T-helper 9 cell (primary cell): ENCODE measurements at places on chromosomes 5 and 9.

DNA sequence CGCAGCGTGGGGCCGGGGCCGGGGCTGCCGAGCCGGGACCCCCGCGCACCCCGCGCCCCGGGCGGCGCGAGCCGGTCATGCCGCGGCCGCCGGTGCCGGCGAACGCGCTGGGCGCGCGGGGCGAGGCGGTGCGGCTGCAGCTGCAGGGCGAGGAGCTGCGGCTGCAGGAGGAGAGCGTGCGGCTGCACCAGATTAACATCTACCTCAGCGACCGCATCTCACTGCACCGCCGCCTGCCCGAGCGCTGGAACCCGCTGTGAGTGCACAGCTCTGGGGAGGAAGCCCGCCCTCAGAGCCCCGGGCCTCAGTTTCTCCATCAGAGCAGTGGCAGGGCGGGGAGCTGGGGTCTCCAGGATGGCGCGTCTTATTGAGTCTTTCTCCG lies 335 bp downstream of the GALNT12 start:
- no peak for DNase-seq

GRCh38 chr5:120655828-120656435 lies 191.8 kb downstream of the PRR16 start:
- DNase-seq = no peak

DNA sequence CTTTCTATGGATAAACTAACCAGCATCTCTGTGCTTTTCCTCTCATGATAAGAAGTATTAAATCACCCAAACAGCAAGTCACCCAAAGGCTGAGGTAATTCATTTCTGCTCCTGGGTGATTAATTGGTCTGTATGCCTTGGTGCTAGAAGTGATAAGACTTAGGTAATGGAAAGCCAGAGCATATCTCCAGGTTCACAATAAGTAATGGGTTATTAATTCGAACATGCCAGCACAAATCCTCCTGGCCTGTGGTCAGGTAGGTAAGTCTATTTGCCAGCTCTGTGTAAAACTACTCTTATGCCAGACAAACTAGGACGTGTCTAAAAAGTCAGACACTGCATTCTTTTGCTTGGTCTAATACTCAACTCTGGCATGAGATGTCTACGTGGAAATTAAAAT lies 11.2 kb upstream of the ENC1 start:
- no peak for DNase-seq

DNA sequence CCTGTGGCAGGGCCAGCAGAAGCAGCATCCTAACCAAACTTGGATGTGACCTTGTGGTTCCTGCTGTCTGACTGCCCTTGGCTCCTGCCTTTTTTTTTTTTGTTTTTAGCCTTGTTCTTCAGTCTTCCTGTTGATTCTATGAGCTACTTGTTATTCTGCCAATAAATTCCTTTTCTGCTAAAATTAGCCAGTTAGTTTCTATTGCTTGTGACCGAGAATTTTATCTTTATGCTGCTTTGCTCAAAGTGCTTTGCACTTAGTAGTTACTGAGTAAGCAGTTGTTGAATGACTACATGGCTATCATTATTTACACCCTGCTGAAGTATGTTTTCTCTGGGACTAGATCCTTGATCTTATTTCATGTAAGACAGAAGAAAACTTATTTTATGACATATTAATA lies 20.8 kb upstream of the ATG10 start:
- DNase-seq = no peak

GRCh38 chr5:149294872-149295829 lies 23.5 kb downstream of the AFAP1L1 start:
- no peak for DNase-seq

GRCh38 chr5:39284552-39284951 lies 65.2 kb upstream of the FYB1 start:
- DNase-seq = no peak

GRCh38 chr9:114249424-114250234 lies 73.3 kb upstream of the ORM1 start:
- no peak for DNase-seq

- no peak for DNase-seq
Observed at GRCh38 chr5:124949862-124950261, 203.4 kb upstream of the ZNF608 start.

DNA sequence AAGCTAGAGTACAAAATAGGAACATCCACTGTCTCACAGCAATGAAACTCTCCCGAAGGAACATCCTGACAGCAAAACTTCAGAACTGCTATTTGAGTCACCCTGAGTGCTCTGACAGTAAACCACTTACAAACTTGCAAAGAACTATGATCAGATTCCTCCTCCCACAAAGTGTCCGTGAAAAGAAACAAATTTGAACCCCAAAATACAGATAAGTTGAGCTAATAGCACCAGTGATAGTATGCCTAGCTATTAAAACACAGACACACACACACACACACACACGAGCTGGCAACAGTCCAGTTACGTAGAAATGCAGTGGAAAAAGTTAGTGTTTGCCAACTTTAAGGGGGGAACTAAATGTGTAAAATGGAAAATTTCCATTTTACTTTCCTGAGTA lies 3.1 kb upstream of the GLIS3 start:
- no peak for DNase-seq

- DNase-seq = no peak
Observed at GRCh38 chr5:146111409-146111808, 6.0 kb upstream of the PLAC8L1 start.

- DNase-seq = no peak
Observed at GRCh38 chr9:85007748-85008147, 338.2 kb downstream of the NTRK2 start.

DNA sequence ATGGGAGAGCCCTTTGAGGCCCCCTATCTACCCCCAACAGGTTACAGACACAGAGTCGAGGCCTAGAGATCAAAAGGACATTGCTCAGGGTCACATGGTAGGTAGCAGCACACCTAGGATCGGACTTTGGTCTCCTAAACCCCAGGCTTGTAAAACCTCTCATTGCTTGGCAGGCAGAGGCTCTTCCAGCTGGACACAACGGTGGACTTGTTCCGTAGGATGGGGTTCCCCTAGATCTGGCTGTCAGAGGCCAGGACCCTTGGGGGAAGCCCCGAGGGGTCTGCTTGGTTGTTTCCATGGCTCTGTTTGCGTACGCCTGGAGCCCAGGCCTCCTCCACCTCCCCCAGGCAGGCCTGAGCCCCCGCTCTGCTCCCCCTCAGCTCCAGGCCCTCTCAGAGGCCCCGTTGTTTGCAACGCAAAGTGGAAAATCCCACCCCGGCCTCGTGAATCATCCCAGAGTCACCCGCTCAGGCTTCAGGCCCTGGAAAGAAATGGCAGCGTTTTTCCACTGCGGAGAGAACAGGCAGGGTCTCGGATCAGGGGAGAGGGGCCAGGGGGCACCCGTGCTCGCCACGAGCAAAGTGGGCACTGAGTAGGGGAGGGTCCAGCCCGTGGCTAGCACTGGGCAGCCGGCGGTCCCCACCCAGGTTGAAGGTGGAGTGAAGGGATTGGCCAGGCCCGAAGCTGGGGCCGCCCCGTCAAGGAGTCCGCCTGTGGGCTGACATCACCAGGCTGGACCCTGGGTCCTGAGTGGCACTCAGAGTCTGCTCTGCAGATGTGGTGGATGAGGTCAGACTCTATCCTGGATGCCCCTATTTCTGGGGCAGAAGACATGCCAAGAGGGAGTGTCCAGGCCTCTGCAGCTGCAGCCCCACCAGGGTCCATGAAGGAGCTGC lies 19.8 kb downstream of the COL27A1 start:
- DNase-seq = no peak

DNA sequence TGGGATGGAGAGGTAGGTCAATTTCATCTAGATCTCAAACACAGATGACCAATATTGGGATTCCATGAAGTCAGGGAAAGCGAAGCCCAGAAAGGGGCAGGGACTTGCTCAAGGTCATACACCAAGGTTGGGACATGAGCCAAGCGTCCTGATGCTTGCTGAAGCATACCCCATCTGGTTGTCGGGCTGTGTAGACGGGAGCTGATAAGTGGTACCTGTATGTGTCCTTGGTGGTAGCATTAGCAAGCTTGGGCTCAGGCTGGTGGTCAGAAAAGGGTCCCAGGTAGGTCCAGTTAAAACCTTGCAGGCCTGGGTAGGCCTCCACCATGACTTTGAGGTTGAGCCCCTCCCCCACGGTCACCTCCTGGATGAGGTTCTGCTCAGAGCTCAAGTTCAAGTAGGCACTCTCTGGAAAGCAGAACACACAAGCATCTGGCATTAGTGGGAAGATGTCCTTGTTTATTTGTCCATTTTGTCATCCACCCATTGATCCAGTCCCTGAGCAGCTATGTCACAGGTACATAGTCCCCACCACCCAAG lies 13.2 kb downstream of the CSF1R start:
- no peak for DNase-seq

DNA sequence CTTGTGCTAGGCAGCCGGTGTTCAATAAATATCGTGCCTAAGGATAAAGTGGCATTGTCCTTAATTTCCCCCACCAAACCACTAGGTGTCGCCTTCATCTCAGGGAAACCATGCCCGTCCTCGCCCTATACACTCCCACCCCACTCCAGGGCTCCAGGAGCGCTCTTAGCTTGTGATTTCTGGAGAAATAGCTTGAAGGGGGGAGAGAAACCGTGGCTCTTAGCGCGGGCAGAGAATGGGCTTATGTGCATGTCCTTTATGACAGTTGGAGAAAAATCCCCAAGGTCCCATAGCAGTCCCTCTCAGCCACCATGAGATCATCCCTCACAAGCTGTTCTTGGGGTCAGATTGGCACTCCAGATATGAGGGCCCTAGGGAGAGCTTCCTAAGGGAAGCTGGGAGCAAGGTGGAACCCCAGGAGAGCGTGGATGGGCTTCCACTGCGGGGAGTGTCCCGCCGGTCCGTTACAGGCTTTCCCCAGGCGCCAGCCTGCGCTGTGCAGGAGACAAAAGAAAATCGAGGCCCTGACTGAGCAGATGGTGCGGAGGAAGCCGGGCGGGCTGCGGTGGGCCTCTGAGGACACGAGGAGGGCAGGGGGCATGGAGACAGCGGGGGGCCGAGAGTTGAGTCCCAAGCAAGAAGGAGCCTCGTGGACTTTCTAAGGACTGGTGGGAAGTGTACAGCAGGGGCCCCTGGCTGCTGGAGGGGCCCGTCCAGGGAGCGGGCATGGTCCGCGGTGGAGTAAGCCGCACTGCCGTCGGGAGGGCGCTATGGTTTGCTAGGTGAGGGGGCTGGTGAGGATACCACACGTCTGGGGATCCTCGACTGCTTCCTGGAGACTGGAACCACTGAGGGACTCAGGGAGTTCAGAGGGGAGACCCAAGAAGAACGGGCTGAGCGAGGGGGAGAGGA lies 750 bp upstream of the NPR2 start:
- peak; percentile 49 for DNase-seq

GRCh38 chr5:177473443-177474001 lies at the start of gene DBN1:
Gene DBN1, minus strand, starts transcription at chr5:177473634. Its CDS starts 113 bp downstream, at chr5:177473521.
- DNase-seq = no peak

DNA sequence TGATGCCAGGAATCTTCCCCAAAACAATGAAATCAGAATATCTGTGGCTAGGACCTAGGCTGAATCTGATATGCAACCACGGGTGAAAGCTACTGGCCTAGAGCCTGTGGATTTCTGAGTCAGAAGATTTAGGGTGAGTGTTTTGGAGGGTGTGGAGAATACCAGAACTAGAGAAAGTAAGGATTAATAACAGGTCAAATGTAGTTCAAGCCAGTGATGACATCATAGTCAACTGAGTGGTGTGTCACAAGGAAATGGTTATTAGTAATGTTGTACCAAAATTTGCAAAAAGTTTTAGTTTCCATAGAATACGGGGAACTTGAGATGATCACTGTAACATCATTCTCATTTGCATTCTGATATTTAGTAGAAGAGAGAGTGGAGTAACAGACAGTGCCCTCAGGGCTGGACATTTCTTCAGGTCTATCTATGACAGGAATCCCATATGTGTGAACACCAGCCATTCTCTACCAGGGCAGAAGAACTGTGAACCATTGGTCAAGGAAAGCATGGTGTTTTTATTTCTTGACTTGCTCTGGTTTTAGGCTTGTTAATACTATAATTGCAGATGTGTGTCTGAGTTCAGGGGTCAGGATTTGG lies 3.7 kb downstream of the GALNT12 start:
- no peak for DNase-seq

DNA sequence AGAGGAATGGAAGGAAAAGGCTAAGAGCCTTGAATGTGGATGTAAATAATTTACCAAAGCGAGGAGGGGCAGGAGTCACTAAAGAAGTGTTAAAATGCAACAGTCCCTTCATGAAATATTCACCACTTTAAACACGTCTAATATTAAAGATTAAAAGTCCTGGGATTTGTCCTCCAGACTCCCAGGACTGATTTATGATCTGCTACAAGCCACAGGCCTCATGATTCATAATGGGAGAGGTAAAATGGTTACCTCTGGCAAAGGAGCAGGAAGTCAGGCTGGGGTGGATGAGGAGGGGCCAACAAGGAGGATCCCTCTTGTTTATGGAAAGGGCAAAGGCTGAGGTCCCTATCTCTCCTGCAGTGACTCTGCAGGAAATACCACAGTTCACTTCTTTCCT lies 292.4 kb downstream of the TRIM32 start:
- DNase-seq = no peak

DNA sequence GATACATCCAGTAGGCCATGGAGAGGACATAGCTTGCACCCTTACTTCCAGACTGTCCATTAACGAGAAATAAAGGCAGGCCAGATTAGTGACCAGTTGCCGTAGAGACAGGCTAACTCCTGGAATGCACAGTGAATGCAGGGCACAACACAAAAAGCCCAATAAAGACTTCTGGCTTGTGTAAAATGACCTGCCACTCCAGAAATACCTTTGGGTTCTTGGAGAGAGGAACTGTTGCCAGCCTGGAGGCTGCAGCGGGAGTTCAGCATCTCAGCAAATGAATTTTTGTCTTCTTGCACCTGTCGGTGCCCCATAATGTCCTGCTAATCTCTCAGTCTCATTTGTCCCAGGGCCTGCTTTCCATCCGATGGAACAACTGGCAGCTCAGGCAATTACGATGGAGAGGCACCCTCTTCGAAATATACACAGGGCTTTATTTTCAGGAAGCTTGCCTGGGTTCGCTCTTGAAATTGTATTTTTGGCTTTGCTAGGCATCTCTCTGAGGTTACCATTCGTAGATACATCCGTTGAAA lies 538.8 kb upstream of the ZNF462 start:
- no peak for DNase-seq

GRCh38 chr9:88180081-88180765 lies 41.9 kb upstream of the SPATA31C2 start:
- no peak for DNase-seq

DNA sequence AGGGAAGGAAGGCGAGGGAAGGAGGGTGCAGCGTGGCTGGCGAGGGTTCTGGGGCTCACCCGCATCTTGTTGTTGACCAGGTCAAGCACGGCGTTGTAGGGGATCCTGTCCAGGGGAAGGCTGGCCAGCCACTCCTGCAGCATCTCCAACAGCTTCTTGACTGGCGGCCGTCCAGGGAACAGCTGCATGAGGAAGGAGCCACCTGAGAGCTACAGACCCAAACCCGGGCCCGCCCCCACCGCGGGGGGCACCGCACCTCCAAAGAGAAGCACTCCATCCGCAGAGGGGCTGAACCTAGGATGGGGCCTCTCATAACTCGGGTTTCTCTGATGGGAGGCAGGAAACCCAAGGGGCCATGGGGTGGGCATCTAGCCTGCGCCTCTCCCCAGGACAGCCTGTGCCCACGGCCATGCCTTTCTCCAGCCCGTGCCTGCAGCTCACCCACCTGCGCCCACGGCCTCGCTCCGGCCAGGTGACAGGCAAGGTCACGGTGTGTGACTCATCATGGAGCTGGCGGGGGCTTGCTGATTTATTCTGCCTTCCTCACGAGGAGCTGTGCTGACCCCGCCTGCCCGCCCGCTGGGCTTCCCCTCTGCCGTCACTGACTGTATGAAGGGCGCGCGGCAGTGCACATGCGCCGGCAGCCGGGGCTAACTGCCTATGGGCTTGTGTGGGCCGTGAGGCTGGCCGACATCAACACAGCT lies 11.8 kb upstream of the LHX3 start:
- DNase-seq = no peak
